NAMALWA (cell line): ENCODE measurements at places on chromosomes 6 and 20.
A peak's percentile ranks its signal among the peaks of the same experiment; 100 is the strongest.

DNA sequence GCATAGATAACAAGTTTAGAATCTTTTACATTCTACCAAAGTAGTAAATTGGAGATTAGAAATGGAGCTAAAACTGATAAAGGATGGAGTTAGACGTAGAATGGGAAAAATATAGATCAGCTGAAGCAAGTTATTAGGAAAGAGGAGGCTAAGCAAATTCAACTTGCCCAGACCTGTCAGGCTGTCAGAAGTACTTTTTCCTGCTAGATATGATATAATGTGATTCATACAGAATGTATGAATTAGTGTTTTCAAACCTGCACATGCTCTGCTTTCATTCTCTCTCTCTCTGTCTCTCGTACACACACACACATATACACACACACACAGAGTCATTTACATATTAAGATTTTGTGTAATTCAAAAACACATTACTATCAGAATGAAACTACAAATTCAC lies 133.2 kb upstream of the HDGFL1 start:
- DNase-seq, result no peak

- DNase-seq, result no peak
Observed at GRCh38 chr6:4351520-4352321, 216.3 kb upstream of the ECI2 start.

- DNase-seq, result peak; percentile 2
Observed at GRCh38 chr20:63972312-63973159, 2.8 kb upstream of the ZNF512B start.

DNA sequence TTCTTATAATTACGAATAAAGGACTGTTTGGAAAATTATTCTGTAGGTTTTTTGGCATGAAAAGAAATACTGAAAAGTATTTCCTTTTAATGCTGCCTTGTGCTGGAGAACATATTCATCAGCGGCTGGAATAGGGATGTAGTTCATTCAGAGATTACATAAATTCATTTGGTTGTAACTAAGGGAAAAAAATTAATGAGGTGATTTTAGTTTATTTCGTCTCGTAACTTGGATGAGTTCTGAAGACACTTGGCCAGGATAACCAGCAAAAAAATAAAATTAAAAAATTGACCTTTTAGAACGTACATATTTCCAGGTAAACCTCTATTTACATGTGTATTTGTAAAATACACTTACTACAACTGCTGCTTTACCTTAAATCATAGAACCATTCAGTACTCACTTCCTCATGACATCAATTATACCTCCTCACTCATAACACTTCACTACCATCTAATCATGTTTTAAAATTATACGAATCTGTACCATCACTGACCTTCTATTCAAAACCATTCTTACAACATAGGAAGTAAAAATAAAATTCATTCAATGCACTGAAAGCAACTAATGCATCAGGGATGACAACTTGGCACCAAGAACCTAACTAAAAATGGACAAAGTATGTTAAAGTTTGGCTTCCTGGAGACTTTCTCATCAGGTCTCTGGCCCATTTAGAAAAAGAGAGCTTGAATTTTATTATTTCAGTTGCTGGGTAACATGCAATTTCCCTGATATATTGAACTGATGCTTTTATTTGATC lies 17.2 kb downstream of the KLHL31 start:
- DNase-seq, result no peak

DNA sequence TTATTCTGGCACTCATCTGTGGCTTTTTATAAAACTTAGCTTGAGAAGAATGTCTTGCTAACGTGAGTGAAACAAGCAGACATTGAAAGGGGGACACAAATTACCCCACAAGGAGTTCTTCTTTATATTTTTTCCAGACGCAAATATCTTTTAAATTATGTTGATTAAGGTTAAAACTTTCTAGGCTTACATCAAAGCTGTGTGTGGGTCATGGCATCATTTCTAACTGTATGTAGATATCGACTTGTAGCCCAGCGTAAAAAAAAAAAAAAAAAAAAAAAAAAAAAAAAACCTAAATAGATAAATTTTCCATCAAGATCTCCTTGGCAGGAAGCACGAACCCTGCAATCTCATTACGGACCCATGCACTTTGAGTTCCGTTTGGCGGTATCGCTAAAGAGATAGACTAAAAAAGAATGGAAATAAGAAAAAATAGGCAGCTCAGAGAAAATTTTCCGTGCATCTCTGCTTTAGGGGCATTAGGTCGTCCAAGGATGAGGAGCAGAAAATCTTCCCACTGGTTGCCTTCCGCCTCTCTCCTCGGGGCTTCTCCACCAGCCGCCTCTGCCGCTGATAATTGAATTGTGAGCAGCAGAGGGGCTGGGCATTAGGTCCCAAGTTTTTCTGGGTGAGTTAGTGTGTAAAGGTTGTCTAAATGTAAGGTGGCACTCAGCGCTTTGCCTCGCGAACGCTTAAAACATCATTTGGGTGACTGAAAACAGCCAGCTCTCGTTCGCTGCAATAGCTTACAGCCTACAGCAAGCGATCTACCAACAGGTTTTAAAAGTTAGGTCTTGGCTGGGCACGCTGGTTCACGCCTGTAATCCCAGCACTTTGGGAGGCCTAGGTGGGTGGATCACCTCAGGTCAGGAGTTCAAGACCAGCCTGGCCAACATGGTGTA lies 194.0 kb downstream of the TRIM27 start:
- no peak for DNase-seq

- no peak for DNase-seq
Observed at GRCh38 chr6:39091220-39091619, 23.8 kb downstream of the SAYSD1 start.

DNA sequence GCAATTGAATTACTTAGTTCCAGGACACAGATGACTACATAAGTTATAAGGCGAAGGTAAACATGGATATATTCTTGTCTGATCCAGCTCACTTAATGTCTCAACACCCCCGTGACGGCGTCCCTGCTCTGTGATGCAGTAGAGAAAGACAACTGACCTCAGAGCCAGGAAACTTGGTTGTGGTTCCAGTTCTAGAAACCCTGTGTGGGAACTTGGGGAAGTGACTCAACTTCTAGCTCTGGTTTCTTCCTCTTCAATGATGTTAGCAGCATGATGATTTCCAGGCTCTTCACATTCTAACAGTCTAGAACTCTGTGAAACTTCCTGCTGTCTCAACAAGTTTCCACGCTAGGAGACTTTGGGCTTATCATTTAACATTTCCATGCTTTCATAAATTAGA lies 18.4 kb downstream of the LAMA4 start:
- DNase-seq, result no peak

GRCh38 chr6:142822842-142823241 lies 122.1 kb downstream of the HIVEP2 start:
- DNase-seq, result peak; percentile 53

- peak; percentile 57 for DNase-seq
Observed at GRCh38 chr6:113632220-113632864, 224.8 kb upstream of the MARCKS start.

DNA sequence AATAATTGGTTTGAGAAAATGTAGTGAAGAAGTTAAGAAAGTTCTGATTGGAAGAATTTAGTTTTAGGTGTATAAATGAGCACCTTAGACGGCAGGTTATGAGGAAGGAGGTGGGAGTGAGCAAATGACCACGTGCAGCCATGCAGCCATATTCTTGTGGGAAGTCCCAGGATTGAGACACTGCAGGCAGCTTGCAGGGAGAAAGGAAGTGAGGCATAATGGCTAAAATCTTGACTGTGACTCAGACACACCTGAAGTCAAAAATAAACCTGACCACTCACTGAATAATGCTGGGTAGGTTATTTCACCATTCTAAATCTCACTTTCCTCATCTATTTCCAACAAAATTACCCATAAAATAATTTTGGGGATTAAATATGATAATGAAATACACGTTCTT lies 16.6 kb downstream of the DSE start:
- DNase-seq, result no peak

DNA sequence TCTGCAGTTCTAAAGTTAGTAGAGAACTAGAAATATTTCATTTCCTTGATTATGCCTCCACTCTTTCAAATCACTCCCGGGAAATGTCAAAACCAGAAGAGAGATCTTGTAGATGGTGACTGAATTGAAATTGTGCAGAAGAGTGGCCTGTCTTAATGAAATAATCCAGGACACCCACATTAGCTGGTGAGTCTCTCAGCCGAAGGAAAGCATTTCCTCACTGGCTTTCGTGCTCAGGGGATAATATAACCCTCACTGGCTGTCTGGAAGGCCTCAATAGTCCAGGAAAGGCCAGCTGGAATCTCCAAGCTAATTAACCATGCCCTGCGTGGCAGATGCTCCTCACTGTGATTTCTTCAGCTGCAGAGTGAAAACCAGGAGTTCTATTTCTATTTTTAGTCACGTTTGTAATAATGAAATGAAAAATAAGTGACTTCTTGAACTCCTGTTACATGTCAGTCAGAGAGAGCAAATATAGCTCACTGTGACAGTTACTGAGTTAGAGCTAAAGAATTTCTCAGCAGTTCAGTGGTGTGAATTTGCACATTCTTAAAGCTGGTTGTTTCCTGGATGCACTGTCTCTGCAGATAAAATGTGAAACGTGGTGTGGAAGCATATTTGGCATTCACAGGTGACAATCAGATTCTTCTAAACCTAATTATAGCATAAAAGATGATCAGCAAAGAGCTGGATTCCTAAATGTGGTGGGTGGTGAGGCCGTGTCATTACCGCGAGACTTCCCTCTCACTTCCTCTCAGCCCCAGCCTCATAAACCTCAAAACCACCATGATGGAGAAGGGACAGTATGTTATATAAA lies 211.7 kb downstream of the LMBRD1 start:
- DNase-seq, result peak; percentile 27

DNA sequence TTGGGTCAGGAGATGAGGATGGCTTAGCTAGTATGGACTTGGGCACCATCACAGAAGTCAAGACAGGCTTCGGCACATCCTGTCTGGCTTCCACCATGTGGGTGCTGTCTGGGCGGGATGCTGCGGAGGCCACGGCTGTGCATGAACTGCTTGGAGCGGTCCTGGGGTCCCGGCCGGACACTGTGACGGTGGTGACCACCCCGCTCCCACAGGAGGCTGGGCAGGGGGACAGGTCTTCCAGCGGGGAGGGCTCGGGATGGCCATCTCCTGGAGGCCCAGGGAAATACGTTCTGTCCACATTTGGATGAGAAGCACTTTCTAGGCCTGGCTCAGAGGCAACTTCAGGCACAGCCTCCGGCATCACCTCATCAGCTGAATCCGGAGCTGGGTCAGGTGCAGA lies 32.1 kb upstream of the TCFL5 start:
- DNase-seq, result no peak

GRCh38 chr6:151385177-151385576 lies 6.2 kb downstream of the ZBTB2 start:
- no peak for DNase-seq

DNA sequence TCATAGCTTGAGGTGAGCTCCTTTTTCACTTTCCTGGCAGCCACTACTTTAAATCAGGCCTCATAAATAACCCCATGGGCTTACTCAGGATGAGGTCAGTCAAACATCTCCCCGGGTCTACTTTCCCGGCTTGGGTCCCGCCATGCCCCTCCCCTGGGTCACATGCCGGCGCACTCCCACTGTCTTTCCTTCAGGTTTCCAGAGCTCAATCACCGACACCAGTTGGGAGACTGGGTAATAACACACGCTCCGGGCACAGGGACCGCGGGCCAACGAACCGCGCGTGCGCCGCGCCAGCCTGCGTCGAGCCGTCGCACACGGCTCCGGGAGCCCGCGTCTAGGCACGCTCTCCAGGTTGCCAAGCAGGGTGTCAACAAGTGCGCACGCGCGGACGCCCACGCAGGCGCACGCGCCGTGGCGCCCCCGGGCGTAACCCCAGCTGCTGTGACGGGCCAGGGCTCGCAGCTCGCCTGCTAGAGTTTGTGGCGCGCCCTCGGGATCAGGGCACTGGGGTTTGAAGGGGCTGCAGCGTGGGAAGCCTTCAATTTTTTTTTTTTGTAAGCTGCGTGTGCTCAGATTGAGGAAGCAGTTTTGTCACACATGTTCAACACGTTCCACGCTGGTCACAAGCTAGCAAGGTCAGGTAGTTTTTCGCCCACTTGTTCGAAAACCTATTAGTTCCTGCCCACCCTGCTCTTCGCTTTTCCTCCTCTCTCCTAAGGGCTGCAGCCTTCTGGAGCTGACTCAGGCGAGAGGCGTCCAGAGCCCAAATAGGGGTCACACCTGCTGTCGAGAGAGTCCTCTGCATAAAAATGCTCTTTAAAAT lies 31.8 kb downstream of the TFAP2B start:
- DNase-seq, result no peak
